ENCODE measurements at places on chromosomes 6 and 20.

DNA sequence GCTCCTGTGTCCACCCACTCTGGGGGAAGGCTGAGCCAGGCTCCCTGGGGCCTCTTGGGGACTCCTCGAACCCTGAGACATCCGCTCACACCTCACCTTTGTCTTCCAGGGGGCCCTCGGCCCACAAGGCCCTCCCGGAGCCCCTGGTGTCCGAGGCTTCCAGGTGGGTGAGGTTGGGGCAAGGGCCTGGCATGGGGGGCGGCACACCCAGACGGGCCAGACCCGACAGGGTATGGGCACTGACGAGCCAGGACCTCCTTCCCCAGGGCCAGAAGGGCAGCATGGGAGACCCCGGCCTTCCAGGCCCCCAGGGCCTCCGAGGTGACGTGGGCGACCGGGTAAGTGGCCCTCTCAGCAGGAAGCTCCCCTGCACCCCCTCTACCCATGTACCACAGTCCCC, 13.4 kb downstream of the COL9A3 start:
- no peak for DNase-seq

- DNase-seq, result no peak
Observed at GRCh38 chr6:92706976-92707375, 712.4 kb downstream of the EPHA7 start.

GRCh38 chr6:145816392-145816791, 1.8 kb upstream of the FBXO30 start:
- no peak for DNase-seq

- no peak for DNase-seq
Observed at GRCh38 chr6:168456907-168457652, 16.1 kb downstream of the SMOC2 start.

GRCh38 chr6:38110481-38110971, 291.0 kb downstream of the ZFAND3 start:
- DNase-seq, result peak; percentile 30

DNA sequence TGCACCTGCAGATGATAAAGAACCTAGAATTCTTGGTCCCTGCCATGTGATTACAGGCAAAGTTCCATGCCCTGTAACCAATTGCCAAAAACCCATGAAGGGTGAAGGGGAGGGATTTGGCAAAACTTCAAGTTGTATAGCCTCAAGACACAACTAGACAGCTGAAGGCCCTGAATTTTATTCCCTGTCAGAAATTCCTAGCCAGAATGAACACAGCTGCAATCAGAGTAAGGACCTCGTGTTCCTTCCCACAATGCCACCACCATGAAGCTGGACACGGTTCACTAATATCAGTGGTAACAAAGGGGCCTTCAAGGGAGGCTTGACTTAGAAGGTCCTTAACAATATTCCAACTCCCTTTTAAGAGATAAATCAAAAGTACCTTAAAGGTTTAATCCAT, 22.5 kb upstream of the IRAK1BP1 start:
- DNase-seq, result no peak

DNA sequence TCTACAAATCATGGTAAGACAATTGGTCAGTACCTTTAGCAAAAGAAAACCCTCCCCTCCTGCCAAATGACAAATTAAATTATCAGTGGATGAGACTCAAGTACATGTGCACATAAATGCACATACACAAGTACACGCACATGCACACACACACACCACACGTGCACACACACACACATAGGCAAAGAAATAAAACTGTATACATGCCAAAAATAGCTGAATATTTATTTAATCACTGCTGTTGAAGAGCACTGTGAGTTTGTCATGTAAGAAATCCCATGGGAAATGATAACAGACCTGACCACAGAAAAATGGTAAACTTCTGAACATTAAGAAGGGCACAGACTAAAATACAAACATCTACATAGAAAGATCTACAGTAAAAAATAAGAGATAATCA, 46.6 kb upstream of the TNFAIP3 start:
- DNase-seq, result peak; percentile 58

- DNase-seq, result no peak
Observed at GRCh38 chr6:1464781-1465370, 75.5 kb downstream of the FOXF2 start.

- peak; percentile 84 for DNase-seq
Observed at GRCh38 chr20:4470375-4470774, 251.3 kb upstream of the PRND start.

DNA sequence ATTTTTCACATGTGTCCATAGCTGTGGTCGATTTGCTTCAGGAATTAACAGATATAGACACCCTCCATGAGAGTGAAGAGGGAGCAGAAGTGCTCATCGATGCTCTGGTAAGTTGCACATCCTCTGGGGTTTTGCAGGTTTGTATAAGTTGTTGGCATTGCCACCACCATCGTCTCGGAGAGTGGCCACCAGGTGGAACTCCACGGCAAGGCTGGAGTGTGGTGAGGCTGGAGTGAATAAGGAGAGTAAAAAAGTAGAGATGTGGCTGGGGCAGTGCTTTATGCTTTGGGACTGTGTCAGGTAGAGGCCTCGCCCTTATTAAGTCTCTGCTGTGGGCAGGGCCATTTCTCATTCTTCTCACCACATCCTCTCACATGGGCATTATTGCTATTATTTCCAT, 63.7 kb downstream of the CTNNBL1 start:
- no peak for DNase-seq

- DNase-seq, result no peak
Observed at GRCh38 chr6:122143813-122144601, 255.4 kb upstream of the HSF2 start.

GRCh38 chr20:57619051-57619831, 985 bp downstream of the ZBP1 start:
- no peak for DNase-seq

- DNase-seq, result peak; percentile 13
Observed at GRCh38 chr6:40722553-40723258, 135.5 kb upstream of the LRFN2 start.
